ENCODE measurements at places on chromosomes 3 and 15.

DNA sequence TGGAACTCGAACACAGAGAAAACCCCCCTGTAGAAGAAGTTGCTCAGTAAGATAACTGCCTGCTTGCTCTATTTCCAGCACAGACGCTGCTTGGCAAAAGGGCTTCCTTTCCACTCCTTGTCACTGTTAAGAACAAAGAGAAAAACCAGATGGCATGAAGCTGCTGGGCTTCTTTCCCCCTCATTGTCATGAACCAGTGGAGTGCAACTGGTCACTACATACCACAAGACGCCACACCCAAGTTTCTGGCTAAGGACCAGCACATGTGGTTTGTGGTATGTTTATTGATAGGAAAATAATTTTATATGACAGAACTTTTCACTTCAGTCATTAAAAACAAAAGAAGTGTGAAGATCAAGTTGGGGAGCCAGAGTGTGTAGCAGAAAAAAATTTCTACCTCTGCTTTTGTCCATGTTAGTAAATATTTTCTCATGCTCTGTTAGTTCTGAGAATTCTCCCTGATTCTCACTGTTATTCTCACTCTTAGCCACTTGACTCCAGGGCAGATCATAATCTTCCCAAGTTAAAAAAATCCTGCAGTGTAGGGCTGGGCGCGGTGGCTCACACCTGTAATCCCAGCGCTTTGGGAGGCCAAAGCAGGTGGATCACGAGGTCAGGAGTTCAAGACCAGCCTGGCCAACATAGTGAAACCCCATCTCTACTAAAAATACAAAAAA, 37.9 kb downstream of the CLK3 start:
- DNase-seq, result no peak

DNA sequence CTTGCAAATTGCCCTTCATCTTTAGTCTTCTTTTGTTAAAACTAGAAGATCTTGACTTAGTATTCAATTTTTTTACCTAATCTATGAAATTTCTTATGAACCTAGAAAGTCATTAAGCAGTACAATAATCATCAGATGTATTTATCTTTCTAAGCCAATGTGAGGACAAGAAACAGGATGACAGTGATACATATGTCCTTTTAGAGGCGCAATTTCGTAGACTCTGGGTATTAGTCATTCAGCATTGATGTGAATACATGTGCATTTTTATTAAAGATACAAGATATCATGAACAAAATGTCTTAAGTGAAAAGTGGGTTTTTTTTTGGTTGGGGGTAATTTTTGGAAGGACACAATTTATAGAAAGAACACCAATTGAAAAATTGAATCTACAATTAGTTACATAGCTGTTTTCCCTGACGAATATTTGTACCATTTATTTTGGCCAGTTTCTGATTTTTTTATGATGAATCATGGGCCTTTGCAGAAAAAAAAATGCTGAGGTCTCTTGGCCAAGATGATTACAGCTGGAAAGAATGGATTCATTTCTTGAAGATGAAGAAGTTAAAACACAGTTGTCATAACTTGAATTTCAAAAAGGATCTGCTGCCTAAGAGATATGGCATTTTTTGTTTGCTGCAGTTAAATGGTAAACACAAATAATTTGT, 48.9 kb upstream of the AGTR1 start:
- DNase-seq, result no peak

- DNase-seq, result no peak
These were observed 148.4 kb downstream of the ADAMTS17 start for GRCh38 chr15:100193277-100193860.

- peak; percentile 50 for DNase-seq
These were observed 42.2 kb downstream of the SPSB4 start for GRCh38 chr3:141093397-141093796.

GRCh38 chr3:69411346-69411745, 25.5 kb upstream of the FRMD4B start:
- DNase-seq, result no peak

GRCh38 chr3:136023264-136023978, 57.9 kb downstream of the PPP2R3A start:
- no peak for DNase-seq

- DNase-seq, result no peak
These were observed 207.6 kb downstream of the STAG1 start for GRCh38 chr3:136544532-136544931.

- DNase-seq, result no peak
These were observed 906.0 kb upstream of the ALCAM start for GRCh38 chr3:104460477-104461406.

GRCh38 chr3:153658136-153658535, 463.1 kb upstream of the ARHGEF26 start:
- DNase-seq, result no peak

Data from BE2C (cell line).